Fibroblast of the aortic adventitia (primary cell): ENCODE measurements at places on chromosomes 7 and 10.
A peak's percentile ranks its signal among the peaks of the same experiment; 100 is the strongest.

- no peak for DNase-seq
Measured at GRCh38 chr10:128576336-128576735, 450.1 kb upstream of the MKI67 start.

DNA sequence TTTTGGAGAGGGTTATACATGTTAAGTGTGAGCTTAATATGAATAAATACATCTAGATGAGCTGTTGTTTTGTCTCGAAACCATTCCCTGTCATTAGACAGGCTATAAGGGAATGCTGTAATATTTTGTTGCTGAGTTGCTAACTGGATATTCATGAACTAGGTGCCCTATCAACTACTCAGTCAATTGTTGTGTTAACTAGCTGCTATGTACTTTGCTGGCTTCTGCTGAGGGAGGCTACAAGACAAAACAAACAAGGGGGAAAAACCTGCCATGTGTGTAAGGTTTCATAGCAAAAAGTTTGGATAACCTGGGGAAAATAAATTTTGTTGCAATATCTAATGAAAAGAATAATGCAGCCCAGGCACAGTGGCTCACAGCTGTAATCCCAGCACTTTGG lies 110.4 kb downstream of the CSTF2T start:
- no peak for DNase-seq

DNA sequence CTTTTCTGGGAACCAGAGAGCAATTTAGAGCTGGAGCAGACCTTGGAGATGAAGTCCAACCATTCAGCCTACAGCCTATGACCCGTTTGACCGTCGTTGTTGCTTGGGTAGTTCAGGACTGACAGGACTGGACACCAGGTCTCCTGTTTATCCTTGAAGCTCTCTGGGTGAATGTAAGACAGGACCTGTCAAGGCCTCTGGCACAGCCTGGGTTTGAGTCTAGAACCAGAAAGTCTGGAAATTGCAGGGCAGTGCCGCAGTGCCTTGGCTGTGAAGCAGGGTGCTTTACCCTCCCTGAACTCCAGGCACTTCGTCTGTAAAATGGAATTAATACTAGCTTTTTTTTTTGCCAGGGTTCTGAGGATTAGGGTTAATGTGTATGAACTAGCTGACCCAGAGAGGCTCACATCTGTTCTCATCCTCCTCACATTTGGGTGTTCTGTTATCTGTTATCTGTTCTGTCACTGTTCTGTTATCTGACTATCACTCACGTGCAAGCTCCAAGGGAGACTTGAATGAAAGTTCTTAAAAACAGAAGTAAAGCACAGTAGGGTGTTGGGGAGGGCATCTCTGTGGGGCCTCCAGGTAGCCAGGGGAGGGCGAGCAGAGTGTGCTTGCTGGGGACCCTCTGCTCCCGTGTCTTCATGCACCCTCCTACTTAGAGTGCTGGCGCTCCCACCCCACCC lies 9.9 kb downstream of the BLVRA start:
- DNase-seq: no peak

- DNase-seq: no peak
Measured at GRCh38 chr7:158019726-158020705, 567.6 kb downstream of the PTPRN2 start.

- peak; percentile 63 for DNase-seq
Measured at GRCh38 chr7:25216837-25217236, 11.4 kb downstream of the NPVF start.

DNA sequence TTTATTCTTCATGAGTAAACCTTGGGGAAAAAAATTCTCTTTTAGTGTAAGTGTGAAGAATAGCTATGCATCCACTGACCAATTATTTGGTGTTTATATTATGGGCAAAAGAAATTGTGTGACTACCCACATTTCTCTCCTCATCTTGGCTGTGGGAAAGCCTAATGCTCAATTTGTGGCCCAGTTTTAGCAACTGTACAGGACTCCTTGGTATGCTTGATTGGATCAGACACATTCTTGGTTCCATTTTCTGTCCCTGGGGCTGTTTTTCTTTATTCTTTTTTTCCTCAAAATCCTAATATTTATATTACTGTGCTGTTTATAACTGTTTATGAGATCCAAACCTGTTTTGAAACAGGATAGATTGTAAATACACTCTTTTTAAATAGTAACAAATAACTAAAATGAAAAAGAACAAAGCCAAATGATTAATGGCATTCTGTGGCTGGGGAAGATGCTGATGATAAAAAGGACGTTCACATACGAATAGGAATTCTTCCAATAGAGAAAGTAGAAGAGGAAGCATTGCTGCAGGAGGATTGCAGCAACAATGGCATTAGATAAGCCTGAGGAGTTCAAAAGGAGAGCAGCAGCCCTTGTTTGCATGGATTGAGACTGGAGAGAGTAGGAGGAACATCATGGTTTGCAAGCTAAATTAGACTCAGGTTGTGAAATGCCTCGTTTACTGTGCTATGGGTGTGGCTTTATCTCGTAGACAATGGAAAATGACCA lies 580.5 kb downstream of the INHBA start:
- DNase-seq: peak; percentile 68

DNA sequence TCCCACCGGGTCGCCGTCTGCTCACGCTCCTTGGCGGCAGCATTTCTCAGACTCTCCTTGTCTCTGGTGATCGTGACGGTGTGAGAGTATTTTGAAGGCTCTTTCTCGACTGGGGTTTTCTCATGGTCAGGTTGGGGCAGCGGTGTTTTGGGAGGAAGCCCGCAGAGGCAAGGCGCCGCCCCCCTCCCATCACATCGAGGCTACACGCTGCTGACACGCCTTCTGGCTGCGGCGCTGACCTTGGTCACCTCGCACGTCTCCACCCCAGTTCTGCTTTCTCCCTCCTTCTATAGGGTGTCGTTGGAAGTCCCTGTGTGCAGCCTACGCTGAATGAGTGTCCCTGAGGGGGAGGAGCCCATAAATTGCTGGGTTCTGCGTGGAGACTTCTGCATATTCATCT lies 55.2 kb downstream of the GLRX3 start:
- no peak for DNase-seq

- no peak for DNase-seq
Measured at GRCh38 chr7:94778711-94779459, 123.0 kb upstream of the SGCE start.

GRCh38 chr7:68103319-68103718 lies 1106.7 kb downstream of the TYW1 start:
- no peak for DNase-seq

DNA sequence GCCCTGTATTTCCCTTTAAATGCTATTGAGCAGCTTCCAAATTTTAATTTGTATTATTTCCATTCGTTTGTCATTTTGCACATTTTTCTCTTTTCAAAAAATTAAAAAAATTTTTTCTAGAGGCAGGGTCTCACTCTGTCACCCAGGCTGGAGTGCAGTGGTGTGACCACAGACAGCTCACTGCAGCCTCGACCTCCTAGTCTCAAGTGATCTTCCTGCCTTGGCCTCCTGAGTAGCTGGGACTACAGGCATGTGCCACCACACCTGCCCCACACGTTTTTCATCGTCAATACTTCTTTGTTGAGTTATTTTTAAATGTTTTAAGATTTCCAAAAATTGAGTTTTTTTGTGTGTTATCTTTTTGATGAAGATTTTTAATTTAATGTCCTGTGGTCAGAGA lies 4.7 kb downstream of the RPA3 start:
- no peak for DNase-seq

DNA sequence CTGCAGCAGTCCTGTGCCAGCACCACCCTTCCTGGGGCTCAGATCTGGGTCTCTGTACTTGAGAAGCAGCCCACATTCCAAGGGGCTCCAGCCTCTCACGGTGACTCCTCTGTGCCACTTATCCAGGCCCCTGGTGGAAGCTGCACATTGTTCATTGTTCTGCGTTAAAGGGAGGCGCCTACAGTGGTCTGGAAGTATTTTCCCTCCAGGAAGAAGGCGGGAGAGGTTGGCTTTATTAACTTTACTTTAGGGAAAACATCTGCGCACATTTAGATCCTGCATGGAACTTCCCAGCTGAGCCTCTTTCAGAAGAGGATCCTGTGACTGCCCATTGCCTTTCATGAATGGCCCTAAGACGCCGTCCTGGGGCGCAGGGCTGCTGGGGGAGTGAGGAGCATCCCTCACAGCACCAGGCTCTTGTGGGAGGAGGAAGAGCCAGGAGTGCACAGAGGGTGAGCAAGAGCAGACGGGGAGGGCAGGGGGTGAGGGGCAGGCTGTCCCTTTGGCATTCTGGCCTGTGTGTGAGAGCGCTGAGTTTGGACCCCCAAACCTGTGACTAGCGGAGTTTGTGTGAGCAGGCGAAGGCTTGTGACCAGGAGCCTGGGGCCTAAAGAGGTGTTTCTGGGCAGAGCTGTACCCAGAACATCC lies 98.6 kb upstream of the BTBD16 start:
- peak; percentile 20 for DNase-seq

- DNase-seq: peak; percentile 86
Measured at GRCh38 chr10:34655286-34656170, 159.6 kb downstream of the PARD3 start.

DNA sequence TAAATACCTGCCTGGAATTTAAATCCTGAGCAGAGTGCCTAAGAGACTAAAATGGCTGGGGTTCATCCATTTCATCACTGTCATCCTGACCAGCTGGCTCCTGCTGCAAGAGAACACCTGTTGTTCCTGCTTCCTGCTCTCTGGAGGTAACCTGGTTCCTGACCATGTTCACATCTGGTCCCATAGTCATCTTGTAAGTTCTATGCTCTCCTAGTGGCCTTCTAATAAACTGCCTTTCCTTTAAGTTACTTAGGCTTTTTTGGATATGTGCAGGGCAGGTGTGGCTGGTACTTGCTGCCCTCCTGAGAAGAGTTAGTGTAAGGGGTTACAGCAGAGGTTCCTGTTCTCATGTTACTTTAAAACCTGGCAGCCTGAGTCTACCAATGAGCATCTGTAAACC lies 80.0 kb downstream of the NRCAM start:
- no peak for DNase-seq

DNA sequence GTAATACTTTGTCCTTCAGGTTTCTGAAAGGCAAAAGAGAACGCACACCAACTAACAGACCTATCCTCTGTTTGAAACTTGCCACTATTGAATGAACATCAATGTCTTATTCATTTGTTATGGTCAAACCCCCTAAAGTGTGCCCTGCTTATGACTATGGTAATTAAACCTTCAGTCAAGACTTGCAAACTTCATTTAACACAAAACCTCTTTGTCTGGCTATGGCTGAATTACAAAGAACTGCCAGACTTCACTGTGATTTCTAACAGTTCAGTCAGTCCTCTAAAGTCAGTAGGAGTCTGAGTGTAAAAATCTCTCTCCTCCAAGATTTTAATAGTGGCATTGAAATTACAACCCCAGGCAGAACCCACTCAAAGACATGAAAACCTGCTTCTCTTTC lies 702.5 kb upstream of the LRRN3 start:
- no peak for DNase-seq

- DNase-seq: no peak
Measured at GRCh38 chr7:155969192-155969929, 157.1 kb upstream of the SHH start.

DNA sequence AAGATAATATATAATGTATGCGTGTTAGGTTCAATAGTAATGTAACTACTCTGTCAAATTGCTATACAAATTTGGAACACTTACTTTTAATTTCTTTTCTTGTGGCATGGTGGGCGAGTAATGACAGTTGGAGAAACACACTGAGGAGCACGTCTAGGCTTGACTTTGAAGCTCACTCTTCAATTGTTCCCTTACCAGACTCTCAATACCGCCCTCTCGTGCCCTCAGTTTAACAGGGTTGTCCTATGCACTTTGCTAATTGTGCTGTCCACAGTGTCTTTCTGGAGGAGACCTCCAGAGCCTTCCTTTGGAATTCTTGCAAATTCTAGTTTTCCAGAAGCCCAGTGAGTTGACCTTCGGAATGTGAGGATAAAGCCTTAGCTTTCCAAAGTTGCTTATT lies 107.2 kb upstream of the RELN start:
- DNase-seq: peak; percentile 26

GRCh38 chr7:112510001-112510742 lies 29.4 kb downstream of the LSMEM1 start:
- peak; percentile 82 for DNase-seq

DNA sequence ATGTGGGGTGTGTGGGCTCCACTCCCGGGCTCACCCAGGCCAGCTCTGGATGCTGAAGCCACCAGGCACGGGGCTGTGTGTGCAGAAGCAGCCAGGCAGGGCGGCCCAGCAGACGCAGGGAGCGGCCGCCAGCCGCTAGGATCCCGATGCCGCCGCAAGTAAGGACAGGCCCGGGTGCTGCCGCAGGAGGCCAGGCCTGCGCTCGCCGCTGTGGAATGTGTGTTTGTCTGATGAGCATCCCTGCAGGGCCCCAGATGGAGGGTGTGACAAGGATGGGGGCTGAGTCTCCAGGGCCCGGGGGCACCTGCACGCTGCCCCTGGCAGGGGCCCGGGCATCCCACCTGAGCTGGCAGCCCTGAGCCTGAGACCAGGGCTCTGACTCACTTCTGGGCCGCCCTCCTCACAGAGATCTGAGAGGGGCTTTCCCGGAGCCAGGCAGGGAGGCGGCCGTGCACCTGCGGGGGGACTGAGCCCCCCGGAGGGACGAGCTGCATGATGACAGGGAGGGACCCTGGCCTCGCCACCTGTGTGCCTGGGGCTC lies 101.5 kb downstream of the FOXL3 start:
- no peak for DNase-seq

DNA sequence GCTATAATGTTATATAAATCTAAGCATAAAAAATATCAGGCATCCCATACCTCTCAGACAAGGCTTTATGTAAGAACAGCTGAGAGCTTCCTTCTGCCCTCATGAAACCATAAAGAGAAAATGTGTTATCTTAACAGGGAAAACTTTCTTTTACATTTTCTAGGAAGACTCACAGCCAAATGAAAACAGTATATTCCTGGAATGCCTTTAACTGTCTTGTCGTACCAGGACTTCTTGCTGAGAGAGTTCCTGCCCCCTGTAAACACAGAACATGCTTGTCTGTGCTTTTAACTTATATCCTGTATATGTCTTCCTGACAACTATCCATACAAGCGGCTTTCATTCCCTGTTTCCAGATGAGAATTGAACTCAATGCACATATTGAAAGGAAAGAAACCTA lies 64.8 kb upstream of the AHR start:
- no peak for DNase-seq

GRCh38 chr7:2530071-2530987 lies 10.8 kb downstream of the LFNG start:
- no peak for DNase-seq

DNA sequence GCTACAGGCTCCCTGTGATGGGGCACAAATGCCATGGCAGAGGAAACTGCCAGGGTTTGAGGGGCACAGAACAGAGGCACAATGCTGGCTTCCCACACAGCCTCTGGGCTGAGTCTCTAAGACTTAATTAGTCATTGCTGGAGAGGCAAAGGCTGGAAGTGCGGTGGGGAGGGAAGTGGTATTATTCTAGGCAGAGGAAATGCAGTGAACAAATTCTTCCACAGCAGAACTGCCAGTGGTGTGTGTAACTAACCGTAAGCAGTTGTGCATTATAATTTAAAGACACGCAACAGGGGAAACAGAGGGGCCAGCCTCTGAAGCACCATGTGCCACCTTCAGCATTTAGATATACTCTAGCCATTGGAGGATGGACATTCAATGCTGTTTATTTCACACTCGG lies 12.8 kb downstream of the ICA1 start:
- no peak for DNase-seq

GRCh38 chr10:131802156-131802915 lies 98.5 kb upstream of the PPP2R2D start:
- DNase-seq: no peak
